ENCODE measurements at places on chromosomes 1 and 21. TPM values are rescaled to one million over a fixed set of nuclear protein-coding genes. Genes with fewer than 3 reads are reported as not detected.

Gene FCRL3
- not detected for total RNA-seq

Gene RIPPLY3
- total RNA-seq: 0.52 TPM

Gene AADACL4
- total RNA-seq: not detected

Gene MTR
- total RNA-seq: 15.3 TPM

Gene FYB2
- not detected for total RNA-seq

Gene CYP4Z1
- total RNA-seq: not detected

Gene PPIAL4G
- not detected for total RNA-seq

Gene SORT1
- 12.4 TPM for total RNA-seq

Gene SPRR4
- total RNA-seq: not detected

Gene MASP2
- 0.17 TPM for total RNA-seq

Gene MEGF6
- 27.1 TPM for total RNA-seq

Gene MTARC1
- total RNA-seq: 28.6 TPM

Gene ATP1A4
- 0.74 TPM for total RNA-seq

Gene ATP5PB
- total RNA-seq: 763 TPM

Gene SRGAP2C
- total RNA-seq: 36.7 TPM

Gene AGT
- not detected for total RNA-seq

Gene RAD54L
- total RNA-seq: 42.2 TPM

Gene ACKR1
- total RNA-seq: not detected

Gene KRTAP21-2
- not detected for total RNA-seq

Gene TNFRSF9
- not detected for total RNA-seq

Gene CAPN9
- 0.04 TPM for total RNA-seq

Gene CR1L
- total RNA-seq: 0.48 TPM

Gene APH1A
- total RNA-seq: 175 TPM

Gene PROX1
- total RNA-seq: 2.9 TPM

Gene VASH2
- total RNA-seq: 74.6 TPM
